ENCODE measurements at places on chromosomes 4 and X.

DNA sequence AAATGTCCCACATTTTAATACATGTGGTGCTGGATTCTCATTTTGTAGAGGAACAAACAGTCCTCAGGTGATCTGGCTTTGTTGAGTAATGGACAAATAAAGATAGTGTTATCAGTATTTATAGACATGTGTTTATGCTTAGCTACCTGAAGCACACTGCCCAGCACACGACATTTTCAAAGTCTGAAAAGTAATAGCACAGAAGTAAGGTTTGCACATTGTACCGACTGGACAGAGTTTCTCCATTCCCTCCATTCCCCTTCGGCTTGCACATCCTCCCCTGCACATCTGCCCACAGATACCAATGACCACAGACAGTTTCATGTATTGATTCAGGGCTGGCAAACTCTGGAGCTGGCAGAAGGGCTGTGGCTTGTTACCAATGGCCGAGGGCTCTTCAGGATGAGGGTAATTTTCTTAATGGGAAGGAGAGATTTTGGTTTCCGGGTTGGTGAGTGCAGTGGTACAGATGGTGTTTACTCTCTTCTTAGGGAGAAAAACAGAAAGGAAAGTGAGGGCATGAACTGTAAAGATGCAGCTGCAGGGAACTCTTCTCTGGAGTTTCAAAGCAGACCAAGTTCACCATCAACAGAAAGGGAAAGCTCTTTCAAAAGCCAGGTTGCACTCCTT, 2.3 kb downstream of the GRPR start:
- DNase-seq: no peak

DNA sequence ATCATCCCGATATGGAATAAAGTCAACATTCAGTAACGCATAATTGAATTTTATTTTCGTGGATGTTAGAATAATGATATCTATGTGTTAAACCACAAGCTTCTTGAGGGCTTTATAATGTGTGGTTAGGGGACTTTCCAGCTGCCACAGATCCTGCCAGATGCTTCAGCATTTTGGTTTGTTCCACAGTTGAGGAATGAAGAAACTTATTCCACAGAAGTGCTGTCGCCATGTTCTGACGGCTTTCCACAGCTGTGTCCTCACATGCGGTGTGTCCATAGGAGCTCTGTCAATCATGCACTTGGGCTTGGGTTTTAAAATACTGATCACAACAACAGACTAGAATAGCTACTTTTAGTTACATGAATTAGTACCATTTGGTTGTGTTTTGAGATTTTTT, 411.9 kb downstream of the TRIML1 start:
- no peak for DNase-seq

DNA sequence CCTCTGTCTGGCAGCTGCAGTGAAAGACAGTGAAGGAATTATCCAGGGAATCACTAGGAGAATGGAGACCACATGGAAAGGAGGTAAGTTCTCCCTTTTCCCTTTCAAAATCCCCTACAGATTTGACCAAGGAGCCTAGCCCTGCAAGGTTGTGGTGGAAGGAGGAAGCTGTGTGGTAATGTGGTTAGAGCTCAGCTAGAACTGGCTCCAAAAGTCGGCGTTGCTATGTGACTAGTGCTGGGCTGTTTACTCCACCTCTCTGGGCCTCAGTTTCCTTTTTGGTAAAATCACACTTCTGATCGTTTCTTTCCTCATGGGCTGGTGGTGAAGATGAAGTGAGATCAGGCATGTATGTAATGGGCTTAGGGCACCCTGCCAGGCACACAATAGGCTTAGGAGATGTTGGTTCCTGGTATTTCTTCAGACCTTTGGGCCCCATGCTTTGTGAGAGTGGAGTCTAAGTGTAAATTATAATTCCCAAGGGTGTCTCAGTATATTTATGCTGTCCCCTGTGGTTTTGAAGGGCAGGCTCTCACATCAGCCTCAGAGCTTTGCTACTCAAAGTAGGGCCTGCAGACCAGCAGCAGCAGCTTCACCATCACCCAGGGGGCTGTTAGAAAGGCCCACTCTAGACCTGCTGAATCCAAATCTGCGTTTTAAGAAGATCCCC, 183.7 kb upstream of the BCOR start:
- DNase-seq: no peak

DNA sequence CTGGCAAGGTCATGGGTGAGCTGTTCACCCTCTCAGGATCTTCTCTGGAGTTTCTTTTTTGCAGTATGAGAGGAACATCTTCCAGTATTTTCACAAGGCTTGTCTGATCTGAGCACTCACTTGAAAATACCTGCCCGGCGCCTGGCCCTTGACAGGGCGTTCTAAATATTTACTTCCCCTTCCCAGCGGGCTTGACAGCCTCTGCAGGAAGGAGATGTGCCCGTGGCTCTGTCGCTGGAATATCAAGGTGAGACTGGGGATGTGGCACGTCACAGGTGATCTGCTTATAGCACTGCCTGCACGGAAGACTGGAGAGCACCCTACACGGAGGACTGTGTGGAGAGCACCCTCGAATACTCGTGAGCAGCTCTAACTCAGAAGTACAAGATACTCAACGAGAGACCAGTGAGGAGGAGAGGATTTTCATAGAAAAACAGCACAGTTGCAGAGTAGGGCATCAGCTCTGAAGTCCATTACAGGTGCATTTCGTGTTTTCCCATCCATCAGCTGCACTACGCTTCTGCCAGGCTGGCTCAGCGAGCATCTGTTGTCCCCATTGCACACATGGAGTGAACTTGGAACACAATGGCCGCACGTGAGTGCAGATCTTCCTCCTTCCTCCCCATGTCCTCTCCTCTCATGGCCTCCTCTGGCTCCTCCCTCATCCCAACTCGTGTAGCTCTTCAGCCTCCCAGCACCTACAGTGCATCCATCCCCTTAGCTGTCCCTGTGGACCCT, 32.1 kb downstream of the ZBTB49 start:
- no peak for DNase-seq

DNA sequence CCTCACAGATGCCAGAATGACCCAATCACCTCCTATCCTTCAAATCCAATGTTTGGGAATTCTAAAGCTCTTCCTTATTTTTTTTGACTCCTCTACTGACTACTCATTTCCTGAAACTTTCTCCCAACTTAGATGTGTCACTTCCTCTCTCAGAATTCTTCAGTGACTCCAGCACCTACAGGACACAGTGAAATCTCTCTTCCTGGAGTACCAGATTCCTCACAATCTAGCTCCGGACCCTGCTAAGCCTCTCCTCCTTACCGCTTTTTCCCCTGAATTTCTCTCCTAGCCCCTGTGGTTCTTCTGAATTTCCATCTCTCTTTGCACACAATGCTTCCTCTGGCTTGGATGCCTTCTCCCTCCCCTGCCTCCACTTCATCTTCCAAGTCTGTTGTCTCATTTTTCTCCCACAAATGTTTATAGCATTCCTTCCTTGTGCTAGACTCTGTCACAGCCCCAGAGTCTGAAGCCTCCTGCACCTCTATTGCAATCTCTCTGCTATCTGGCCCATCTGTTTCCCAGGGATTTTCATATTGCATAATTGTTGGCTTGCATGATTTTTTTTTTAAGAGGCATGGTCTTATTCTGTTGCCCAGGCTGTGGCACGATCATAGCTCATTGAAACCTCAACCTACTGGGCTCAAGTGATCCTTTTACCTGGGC, 80.1 kb downstream of the ANAPC4 start:
- DNase-seq: no peak

GRCh38 chr4:86531440-86531839, 62.7 kb upstream of the PTPN13 start:
- no peak for DNase-seq

GRCh38 chr4:107215222-107215621, 179.1 kb upstream of the DKK2 start:
- DNase-seq: no peak

- DNase-seq: no peak
Measured at GRCh38 chr4:120683897-120684540, 238.5 kb downstream of the PRDM5 start.

DNA sequence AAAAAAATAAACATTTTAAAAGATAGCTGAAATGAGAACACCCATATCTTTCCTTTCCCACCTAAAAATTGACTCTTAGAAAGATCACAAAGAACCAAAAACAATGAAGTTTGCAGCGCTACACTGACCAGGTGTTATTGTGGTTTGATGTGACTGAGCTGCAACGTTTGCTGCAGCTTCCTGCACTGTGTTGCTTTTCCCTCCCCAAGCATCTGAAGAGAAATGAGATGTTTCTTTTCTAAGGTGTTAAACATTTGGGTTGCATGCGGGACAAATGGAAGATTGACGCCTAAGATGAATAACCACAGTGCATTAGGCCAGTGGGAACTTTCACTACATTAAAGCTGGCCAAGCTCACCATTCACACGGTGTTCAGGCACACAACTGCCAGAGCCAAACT, 8.9 kb downstream of the LEF1 start:
- DNase-seq: no peak

DNA sequence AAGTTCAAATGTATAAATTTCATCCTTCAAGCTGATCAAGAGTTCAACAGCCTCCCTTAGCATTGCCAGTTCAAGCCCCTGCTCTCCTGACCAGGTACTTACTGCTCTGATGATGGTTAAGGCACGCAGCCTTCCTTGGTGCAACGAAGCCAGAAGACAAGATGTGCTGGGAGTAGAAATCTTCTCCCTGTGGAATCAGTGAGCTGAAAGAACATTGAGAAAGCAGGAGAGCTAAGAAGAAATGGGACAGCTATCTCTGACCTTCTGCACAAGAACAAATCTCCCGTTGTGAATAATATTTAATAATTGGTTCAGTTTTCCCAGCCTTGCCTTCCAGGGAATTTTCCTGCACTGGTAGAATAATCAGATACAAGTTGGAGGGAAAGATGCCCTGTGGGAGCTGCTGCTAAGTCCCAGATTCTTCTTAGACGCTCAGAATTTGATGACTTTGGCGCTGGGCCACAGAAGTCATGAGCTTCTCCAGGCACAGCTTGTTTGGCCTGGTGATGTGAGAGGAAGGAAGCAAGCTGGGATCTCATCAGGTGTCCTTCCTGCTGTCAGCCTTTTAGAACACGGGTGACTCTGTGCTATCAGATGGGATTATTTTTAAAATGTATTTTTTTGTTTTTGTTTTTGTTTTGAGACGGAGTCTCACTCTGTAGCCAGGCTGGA, 77.8 kb downstream of the CD38 start:
- DNase-seq: no peak

DNA sequence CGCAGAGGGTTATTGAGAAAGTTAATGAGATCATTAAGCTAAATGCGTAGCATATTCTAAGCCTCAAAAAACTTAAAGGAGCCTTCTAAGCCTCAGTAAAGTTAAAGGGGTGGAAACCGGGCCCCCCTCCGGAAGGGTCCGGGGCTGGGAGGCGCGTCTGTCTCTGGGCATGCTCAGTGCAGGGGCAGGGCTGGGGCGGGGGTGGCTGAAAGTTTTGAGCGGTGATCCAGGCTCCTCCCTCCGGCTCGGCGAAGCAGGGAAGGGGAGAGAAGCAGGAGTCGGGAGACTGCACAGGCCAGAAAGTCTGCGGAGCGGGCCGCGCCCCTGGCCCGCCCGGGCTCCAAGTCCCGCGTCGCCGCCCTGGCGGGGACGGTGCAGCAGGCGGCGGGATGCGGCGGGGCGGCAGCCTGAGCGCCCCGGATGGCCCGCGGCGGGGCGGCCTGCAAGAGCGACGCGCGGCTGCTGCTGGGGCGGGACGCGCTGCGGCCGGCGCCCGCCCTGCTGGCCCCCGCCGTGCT, at the start of gene EVC:
TSS of gene EVC (plus strand) at position 241 of the 518 bp plus-strand sequence. CDS start at position 421, 180 bp downstream.
- peak; percentile 85 for DNase-seq

- no peak for DNase-seq
Measured at GRCh38 chr4:16890651-16891050, 7.8 kb downstream of the LDB2 start.

DNA sequence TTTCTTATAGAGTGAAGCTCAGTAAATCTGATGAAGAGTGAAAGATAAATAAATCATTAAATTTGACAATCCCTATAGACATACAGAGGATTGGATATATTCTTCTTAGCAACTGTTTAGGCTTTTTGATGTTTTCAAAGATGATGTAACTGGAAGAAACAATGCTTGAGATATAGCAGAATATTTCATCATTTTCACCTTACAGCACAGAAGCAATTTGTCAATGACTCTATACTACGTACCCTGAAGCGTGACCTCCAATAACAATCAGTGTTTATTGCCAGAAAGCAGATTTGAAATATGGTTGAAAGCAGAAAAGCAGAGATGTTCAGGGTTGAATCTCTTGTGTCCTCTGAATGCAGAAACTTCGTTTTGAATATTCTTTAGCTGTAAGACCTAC, 228.4 kb downstream of the DTHD1 start:
- DNase-seq: no peak

- no peak for DNase-seq
Measured at GRCh38 chr4:174461466-174462106, 60.7 kb downstream of the HPGD start.

GRCh38 chr4:145818011-145818410, 120.6 kb downstream of the ZNF827 start:
- no peak for DNase-seq

- peak; percentile 4 for DNase-seq
Measured at GRCh38 chr4:47642985-47643760, 158.1 kb downstream of the ATP10D start.

DNA sequence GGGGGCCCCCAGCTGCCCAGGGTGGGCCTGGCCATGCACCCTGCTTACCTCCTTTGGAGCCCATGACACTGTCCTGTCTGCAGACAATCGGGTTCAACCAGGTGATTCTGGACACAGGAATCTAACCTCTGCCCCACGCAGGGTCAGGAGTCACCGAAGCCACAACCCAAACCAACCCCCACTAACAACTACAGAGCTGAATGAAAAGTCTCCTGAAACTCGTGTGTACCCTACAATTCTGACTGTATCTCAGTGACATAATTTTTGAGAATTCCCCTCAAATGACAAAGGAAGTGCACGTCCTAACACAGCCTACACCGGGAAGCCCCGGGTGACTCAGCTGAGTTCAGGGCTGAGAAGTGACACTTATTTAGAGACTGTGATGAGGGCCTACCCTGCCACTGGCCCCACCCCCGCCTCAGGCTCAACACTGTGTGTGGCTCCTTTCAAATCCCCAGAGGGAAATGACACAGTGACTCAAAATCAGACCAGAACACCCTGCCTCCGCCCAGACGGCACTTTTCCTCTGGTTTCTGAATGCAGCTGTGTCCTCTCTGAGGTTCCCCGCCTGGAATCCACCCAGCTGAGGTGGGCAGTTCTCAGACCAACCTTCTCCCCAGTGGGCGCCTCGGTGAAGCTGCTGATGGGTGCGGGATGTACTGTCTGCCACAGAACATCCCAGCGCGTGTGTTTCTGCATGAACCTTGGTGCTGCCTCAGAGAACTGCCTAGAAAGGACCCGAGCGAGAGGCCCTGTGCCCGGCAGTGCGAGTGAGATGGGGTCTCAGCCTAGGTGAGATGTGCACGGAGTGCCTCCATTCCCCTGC, 9.9 kb downstream of the TNIP2 start:
- DNase-seq: no peak

DNA sequence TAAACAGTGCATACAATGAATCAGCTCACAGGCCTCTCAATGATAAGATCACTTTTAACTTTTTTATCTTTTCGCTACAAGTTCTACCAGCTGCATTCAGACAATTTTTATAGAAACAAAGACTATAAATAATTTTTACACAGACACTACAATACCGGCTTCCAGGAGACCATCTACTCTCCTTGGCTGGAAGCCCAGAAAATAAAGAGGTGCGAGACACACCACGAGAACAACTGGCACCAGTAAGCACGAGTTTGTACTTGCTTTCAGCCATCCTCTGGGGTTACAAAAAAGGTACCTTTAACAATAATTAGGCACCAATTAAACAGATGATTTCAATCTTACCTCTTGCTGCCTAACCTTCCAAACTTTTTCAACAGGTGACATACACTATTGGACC, 11.2 kb upstream of the PRDX4 start:
- no peak for DNase-seq

Data from neural progenitor cell (in vitro differentiated cells).